ENCODE measurements at places on chromosomes 4 and X.

GRCh38 chr4:1568855-1569460 lies 115.2 kb downstream of the FAM53A start:
- no peak for DNase-seq

DNA sequence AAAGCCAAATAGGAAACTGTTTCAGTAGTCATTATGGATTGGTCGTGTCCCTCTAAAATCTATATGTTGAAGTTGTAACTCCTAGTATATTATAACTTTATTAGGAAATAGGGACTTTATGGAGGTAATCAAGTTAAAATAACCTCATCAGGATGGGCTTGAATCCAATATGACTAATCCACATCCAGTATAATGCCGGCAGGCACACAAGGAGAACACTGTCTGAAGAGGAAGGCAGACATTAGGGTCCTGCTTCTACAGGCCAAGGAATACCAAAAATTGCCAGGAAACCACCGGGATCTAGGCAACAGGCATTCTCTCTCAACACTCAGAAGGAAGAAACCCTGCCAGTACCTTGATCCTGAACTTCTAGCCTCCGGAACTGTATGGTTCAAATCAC lies 130.3 kb downstream of the ATP10D start:
- no peak for DNase-seq

DNA sequence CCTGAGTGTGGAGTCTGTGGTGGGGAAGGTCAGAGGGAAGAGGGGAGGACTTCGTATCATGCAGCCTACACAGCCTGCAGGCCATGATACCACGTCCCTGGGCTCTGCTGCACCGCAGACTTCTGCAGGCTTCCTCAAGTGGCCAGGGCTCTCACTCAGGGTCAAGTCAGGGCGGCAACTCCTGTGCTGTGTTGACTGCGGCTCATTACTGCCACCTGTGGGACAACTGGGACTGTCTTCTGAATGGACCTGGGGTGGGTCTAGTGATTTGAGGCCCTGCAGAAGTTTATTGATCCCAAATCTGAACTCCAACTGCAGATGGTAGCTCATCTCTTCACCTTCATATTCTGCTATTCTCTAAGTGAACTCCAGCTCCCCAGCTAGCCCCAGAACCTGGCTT lies 167.1 kb downstream of the NSUN7 start:
- no peak for DNase-seq

GRCh38 chr4:133355633-133356032 lies 206.5 kb downstream of the PCDH10 start:
- DNase-seq, result no peak

- DNase-seq, result no peak
These were observed 271.8 kb downstream of the FBXW7 start for GRCh38 chr4:152264106-152264505.

- DNase-seq, result no peak
These were observed 110.9 kb downstream of the HDAC8 start for GRCh38 chrX:72461766-72462165.

- no peak for DNase-seq
These were observed 142.9 kb downstream of the ASB9 start for GRCh38 chrX:15127010-15127409.

DNA sequence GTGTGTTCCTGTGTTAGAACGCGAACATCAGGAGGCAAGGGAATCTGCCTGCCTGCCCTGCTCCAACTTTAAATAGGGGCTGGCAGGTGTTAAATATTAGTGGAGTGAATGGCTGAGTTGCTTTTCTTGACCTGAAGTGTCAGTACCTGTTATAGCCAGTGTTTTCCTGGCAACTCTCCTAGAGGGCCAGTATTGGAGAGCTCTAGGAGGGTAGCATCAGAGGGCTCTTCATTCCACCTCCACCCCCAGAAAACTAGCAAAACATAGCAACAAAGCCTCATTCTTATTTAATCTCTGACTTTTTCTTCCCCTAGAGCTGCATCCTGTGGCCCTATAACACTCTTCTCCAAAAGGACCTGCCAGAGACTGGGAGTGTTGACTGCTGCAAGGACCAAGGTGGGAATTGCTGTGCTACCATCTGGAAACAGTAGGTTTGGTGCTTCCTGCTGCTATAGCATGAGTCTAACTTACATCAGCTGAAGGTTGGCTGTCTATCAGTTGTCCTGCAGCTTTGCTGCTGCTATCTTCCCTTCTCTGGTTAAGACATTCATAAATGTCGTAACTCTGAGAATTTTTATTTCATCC lies 33.5 kb downstream of the SGMS2 start:
- DNase-seq, result no peak

DNA sequence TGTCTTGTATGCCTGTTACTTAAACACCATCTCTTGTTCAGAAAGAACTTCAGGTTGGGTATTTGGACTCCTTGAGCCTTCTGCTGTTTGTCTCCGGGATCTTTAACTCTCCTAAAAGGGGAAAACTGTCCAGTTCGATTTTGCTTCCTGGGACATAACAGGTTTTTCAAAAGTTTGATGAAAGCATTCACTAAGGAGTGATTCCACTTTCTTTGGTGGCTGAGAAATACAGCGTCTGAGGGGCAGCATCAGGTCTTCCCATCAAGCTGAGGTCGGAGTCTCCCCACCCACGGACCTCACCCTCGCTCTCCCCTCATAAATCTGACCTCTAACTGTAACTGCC lies 1.4 kb downstream of the AFAP1 start:
- DNase-seq, result no peak

Measured in NCI-H187 (cell line).